Stimulated activated CD4-positive, alpha-beta T cell treated with anti-CD3 and anti-CD28 coated beads, Interleukin-2, amount 100 ng/mL, for 4 hours (primary cell): ENCODE measurements at places on chromosomes 6 and 20.

DNA sequence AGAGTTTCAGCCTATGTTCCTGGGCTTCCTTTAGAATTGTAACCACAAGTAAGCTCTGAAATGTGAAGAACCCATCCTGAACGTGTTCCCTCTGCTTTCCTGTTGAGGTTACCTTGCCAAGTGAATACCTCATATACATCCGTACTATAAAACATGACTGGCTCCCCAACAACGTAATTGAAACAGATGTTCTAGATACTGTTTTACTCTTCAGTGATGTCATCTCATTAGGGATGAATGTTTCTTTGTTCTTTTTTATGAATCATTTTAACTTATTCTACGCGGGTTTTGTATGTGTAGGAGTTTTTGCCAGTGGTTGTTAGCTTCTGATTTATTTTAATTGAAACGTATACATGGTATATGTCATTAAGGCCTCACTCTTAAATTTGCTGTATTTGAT, 166.8 kb downstream of the SAMD5 start:
- no peak for DNase-seq

- DNase-seq, result no peak
Observed at GRCh38 chr6:2809015-2809414, 32.6 kb downstream of the SERPINB1 start.

DNA sequence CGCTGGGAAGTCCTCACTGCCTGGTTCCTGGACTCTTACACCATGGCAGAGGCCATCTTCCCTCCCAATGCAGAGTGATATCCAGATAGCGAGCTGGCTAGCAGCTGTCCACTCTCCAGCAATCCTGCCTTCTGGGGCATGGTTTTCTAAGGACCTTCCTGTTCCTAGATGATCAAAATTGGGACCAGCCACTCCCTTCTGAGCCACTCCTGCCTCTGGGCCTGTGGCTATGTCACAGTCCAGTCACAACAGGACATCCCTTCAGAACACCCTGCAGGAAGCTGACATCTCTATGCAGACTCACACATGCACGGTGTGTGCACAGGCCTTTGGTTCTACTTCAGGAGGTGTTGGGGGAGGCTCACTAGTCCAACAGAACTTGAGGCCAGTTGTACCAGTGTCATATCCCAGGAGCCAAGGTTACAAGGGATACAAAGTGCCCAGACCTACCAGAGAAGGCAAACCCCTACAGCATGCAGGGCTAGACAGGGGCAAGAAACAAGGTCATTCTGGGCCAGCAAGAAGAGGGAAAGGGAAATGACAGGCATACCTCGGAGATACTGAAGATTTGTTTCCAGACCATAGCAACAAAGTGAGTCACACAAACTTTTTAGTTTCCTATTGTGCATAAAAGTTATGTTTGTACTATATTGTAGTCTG, 2.7 kb upstream of the MCCD1 start:
- DNase-seq, result no peak

DNA sequence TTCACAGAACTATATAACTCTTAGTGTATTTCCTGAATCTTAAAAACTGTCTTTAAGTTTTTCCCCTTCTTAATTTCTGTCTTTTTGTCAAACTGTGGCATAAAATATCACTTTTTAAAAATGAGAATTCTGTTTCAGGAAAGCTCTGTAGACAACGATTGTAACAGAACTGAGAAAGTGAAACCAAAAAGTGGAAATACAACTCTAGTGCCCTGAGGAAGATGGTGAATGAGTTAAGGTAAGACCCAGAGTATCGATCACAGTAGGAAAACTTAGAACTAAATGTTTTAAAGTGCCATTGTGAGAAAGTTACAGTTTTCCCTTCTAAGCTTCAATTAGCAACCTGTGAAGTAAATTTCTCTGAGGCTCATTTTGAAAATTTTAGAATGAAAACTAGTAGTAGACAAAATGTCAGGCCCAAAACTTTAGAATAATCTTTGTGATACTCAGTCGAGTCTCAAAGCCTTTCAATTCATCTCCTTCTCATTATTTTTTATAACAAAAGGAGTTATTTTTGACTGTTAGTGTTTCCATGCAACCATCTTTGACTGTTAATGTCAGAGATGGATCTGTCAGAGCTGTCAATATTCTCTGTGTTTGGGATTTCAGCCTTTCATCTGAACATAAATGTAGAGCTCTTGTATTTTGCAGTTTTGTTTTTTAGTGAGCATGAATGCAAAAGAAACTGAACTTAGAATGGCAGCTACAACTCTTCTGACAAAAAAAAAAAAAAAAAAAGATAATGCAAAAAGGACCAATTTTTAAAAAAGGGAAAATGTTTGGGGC, 19.0 kb upstream of the TRDN start:
- DNase-seq, result no peak

GRCh38 chr6:90251295-90251992, 45.2 kb downstream of the BACH2 start:
- DNase-seq, result no peak

DNA sequence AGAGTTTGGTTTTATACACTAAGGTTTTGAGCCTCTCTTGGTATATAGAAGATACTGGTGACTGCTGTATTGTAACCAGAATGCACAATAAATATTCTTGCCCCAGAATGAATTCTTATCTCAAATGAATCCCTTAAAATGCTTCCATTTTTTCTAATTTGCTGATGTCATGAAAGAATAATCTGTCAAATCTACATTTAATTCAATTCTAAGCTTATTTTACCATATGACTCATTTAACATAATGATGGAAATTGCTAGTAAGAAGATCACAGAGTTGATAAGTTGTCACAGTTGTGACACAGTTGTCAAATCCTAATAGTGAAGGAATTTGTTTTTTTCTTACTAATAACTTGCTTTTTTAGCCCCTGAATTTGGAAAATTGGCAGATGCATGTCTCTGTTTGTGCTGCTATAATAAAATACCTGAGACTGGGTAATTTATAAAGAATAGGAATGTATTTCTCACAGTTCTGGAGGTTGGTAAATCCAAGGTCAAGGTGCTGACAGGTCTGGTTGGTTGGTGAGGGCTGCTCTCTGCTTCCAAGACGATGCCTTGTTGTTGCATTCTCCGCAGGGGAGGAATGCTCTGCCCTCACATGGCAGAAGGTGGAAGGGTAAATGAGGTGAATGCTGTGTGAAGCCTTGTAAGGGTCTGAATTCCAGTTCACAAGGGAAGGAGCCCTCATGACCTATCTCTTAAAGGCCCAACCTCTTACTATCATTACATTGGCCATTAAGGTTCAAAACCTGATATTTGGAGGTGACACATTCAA, 4.7 kb downstream of the ECT2L start:
- DNase-seq, result no peak

GRCh38 chr20:32635764-32636163, 38.0 kb downstream of the C20orf203 start:
- DNase-seq, result no peak
